CD4-positive, alpha-beta T cell treated with Interleukin-1 beta for 1 hour (primary cell): ENCODE measurements at places on chromosomes 16 and 17.

DNA sequence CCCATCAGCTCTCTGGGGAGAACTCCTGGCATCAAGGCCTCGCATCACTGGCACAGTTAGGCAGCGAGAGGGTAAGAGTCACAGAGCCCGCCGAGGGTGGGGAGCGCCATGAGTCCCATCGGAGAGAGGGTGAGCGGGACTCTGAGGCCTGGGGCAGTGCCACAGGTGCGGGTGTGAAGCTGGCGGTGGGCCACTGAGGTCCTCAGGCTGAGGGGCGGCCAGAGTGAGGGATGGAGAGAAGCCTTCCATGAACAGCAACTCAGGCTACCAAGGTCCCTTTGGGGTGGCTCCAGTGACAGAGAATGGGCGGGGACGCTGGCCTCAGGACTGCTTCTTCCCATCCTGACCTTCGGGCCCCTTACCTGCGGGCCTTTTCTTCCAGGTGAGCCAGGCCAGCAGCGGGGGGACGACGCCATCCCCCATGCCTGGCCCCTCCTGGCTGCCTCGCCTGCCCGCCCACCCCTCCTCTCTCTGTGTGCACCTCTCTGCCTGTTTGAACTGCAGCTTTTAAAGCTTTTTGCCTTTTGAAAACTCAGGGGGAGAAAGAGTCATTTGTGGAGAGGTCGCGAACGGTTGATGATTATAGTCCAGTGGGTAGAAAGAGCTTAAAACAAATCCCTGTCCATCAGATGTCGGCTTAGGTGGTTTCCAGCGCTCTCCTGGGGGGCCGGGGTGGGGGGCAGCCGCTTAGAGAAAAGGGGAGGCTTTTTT is 149.3 kb upstream of the GSE1 start:
- DNase-seq, result no peak

DNA sequence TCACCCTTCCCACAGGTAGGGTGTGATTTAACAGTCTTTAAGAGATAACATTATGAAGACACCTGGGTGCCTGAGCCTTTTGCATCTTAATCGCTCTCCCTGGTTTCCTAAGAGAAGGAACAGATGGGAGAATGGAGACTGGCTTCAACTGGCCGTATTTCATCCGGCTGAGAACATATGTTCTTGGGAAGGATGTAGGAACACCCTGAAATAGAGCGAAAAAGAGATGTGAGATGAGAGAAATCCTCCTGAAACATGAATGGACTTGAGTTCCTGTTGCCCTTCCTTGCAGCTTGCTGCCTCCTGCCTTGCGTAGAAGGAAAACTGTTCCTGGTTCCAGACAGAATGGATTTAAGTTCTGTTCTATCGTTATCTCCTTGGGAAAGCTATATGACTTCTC is 385.4 kb upstream of the RBFOX1 start:
- DNase-seq, result no peak

DNA sequence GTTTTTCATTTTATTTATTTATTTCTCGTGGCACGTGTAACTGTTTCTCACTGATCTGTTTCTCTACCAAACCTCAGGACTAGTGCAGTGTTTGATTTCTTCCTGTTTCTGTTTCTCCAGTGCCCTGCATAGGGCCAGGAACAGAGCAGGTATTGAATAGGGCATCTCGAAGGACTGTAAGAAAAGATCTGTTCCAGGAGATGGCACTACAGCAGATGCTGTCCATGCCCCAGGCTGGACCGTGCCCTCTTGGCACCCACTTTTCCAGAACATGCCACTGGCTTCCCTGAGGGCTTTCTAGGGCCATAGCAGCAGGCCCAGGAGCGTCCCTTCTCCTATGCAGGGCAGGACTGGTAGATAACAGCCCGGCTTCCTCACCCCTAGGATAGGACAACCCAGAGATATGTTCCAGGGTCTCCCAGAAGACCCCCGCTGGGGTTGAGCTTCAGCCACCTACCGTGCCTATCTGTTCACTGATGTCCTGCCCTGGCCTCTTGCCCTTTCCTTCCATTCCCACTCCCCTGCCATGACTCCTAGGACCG is 4.4 kb downstream of the SNX20 start:
- no peak for DNase-seq

DNA sequence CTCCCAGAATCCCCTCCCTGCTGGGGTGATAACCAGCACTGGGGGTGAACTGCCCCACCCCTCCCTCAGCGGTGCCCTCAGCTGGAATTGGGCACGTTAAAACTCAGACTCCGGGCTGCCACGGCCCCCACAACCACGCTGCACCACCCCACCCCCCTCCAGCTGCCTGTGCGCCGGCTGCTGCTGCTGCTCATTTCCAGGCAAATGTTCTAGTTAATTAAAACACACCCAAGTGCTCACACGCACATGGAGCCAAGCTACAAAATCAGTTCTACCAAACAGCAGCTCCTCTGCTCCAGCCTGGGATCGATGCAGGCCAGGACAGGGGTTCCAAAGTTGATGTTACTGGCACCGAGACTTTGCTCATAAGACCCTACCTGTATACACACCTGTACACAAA is 180.5 kb downstream of the ZNF423 start:
- no peak for DNase-seq

- no peak for DNase-seq
These were observed 72.7 kb downstream of the GAS7 start for GRCh38 chr17:10125531-10126275.
